ENCODE measurements at places on chromosomes 1 and 21.

- DNase-seq, result no peak
Measured at GRCh38 chr1:224390517-224390916, 33.8 kb downstream of the CNIH4 start.

DNA sequence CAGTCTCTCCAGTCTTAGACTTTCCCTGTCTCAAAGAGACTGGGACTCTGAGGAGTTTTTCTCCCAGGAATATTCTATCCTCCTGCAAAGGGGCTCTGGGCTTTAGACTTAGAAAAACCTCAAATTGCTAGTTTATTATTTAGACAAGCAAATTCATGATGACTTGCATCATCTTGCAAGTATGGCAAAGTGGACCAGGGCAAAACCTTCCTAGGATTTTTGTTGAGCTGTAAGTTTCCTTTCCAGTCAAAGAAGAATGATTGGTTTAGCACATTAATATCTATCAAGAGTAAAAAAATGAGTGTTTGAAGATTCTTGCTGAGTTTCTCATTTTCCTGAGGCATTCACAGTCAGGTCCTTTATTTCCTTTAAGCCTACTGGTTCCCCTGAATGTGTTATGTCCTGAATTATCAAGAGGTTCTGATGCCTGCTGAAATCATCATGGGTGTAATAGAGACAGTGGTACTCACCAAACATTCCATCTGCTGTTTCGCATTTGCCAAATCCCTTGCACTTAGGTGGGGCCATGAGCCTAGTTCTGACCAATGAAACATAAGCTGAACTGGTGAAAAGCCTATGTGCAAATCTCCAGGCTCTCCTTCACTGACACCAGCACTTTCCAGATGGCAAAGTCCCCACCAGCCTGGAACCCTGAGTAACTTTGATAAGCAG is 25.2 kb upstream of the SPAG17 start:
- no peak for DNase-seq

- DNase-seq, result no peak
Measured at GRCh38 chr1:208977012-208977411, 606.5 kb upstream of the CAMK1G start.

GRCh38 chr1:178690496-178690895 is 34.5 kb upstream of the RALGPS2 start:
- DNase-seq, result no peak

- no peak for DNase-seq
Measured at GRCh38 chr21:45699251-45699942, 55.9 kb downstream of the PCBP3 start.

- no peak for DNase-seq
Measured at GRCh38 chr1:24930260-24931145, at the start of gene RUNX3. Gene RUNX3 (minus strand): TSS chr1:24930276. CDS start chr1:24929868, 408 bp downstream.

DNA sequence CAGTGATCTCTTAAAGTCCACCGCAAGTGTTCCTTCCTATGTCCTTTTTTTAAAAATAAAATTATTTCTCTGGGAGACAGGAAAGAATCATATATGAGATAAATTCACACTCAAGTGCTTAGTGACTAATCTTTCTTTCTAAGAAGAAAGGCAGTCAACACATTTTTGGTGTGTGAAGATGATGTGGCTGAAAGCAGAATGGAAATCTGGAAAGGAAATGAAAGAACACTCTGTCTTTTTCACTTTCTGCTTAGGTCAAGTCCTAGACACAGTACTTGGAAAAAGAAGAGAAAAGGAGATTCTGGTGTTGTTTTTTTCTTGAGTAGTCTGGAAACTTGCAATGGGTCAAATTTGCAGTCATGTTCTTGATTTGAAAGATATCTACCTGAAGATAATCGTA is 45.5 kb upstream of the PRRX1 start:
- DNase-seq, result no peak

- no peak for DNase-seq
Measured at GRCh38 chr1:8133190-8133589, 107.1 kb upstream of the ERRFI1 start.

GRCh38 chr1:218887141-218887925 is 286.3 kb upstream of the LYPLAL1 start:
- no peak for DNase-seq

- no peak for DNase-seq
Measured at GRCh38 chr1:117188816-117189437, 21.8 kb downstream of the VTCN1 start.

DNA sequence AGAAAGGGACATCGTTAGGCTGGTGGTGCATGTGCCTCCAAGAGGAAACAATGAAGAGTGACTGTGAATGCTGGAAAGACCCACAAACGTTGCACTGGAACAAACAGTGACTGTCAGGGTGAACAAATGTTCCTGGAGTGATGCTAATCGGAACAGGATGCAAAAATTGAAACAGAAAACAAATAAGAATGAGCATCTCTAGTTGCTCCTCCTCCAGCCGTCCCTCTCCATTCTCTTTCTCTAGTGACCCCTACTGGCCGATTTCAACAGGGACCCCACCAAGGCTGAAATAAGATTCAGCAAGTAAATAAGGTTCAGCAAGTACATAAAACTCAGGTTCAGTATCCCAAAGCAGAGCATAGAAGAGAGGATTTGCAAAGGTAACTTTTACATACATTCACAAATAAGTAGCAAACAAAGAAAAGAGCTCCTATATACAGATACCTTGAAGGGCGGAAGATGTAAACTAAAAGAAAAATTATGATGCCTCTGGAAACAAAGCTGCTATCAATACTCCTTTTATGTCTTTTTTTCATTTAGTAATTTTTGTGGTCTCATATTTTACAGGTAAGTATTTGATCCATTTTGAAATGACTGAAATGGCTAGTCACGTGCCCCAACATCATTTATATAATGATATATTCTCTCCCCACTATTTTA is 836.1 kb upstream of the ADAMTS5 start:
- no peak for DNase-seq

GRCh38 chr1:82161700-82162141 is 361.0 kb downstream of the ADGRL2 start:
- DNase-seq, result peak; percentile 44

- no peak for DNase-seq
Measured at GRCh38 chr21:31184459-31184858, 146.2 kb upstream of the KRTAP19-8 start.

DNA sequence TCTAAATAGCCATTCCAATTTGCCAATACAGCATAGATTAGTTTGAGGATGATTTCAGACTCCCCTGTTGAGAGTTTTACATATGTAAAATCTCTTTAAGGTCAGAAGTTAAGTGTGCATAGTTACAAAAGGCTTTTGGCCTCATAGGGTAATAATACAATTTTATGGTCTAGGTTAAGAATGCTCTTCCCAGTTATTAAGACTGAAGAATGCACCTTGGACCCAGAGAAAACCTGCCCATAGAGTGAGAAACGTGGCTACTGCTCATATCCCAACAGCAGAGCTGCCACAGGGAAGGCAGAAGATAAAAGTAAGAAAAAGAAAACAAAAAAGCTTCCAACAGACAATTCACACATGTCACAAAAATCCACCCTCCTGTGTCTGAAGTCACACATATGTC is 255.9 kb downstream of the LMO4 start:
- no peak for DNase-seq

DNA sequence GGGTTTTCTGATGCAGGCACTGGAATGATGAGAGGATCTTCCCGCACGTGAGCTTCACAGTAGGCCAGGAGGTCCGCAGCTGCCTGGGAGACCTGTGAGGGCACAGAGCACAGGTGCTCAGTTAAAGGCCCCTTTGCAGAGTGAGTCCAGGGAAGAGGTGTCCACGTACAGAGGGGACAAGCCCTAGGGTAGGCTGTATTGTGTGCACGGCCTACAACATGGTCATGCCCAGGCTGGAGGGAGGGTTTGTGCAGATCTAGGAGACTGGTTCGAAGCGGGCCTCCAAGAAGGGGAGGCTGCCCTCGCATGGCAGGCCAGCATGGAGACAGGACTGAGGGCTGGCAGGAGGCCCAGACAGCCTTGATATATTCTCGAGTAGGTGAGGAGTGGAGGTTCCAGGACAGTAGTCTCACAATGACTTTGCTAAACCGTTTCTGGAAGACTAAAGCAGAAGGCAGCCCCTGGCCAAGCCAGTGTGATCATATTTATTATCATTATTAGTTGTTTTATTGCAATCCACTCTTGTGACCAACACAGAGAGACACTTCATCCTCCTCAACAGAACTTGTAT is 48.0 kb upstream of the B3GALNT2 start:
- DNase-seq, result no peak

- DNase-seq, result no peak
Measured at GRCh38 chr1:199644912-199645311, 382.6 kb upstream of the NR5A2 start.

DNA sequence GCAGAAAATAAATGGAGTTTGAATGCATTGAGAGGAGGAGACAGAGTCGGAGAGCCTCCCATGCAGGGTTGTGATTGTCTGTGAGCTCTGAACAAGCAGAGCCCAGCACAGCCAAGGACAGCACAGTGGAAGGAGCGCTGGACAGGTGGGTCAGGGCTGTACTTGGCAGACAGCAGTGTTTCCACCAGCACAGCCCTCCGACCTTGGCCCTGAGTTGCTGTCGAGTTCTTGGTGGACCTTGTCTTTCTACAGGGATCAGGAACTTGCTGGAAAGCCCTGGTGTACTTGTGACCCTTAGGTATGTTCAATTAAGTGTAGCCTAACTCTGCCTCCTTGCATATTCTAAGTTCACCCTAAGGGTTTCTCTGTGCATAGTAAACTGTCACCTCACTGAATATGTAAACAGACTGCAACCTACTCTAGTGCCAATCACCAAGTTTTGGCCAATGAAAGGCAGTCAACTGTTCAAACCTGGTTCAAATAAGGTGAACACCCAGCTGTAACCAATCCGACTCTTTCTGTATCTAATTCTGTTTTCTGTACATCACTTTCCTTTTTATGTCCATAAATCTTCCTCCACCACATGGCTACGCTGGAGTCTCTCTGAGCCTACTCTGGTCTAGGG is 86.6 kb upstream of the SLC25A33 start:
- no peak for DNase-seq

GRCh38 chr1:193443886-193444285 is 257.5 kb upstream of the B3GALT2 start:
- DNase-seq, result no peak

- DNase-seq, result no peak
Measured at GRCh38 chr1:9815150-9815549, 8.6 kb downstream of the CLSTN1 start.

GRCh38 chr1:30727824-30728223 is 4.4 kb upstream of the MATN1 start:
- no peak for DNase-seq

GRCh38 chr1:56527548-56528302 is 51.6 kb downstream of the PLPP3 start:
- no peak for DNase-seq

GRCh38 chr1:230061801-230062200 is 5.2 kb upstream of the GALNT2 start:
- DNase-seq, result no peak

DNA sequence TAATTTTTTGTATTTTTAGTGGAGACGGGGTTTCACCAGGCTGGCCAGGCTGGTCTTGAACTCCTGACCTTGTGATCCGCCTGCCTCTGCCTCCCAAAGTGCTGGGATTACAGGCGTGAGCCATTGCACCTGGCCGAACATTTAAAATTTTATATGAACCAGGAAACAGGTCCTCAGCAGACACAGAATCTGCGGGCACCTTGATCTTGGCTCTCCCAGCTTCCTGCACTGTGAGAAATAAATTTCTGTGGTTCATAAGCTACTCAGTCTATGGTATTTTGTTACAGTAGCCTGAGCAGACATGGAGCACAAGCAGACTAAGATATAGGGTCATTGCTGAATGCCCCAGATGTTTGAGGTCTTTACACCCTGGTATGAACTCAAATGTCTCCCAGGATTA is 23.6 kb upstream of the CTH start:
- DNase-seq, result no peak

GRCh38 chr1:181423301-181423918 is 59.9 kb upstream of the CACNA1E start:
- peak; percentile 39 for DNase-seq

DNA sequence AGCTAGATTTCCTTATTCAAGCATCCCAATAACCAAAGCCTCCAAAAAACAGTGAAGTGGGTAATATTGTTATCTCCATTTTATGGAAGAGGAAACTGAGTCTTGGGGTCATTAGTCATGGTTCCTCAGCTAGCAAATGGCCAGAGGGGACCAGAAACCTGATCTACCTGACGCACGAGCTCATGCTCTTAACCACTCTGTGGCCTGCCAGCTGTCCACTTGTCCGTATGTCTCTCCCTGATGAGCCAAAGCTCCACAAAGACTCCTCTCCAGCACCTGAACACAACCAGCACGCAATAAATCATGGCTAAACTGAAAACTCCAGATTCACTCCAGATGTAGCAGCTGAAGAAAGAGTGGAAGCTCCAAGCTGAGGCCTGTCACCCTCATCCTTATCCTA is 5.8 kb downstream of the CAPN8 start:
- no peak for DNase-seq

GRCh38 chr1:156746406-156746727 is 5.1 kb downstream of the HDGF start:
- no peak for DNase-seq

DNA sequence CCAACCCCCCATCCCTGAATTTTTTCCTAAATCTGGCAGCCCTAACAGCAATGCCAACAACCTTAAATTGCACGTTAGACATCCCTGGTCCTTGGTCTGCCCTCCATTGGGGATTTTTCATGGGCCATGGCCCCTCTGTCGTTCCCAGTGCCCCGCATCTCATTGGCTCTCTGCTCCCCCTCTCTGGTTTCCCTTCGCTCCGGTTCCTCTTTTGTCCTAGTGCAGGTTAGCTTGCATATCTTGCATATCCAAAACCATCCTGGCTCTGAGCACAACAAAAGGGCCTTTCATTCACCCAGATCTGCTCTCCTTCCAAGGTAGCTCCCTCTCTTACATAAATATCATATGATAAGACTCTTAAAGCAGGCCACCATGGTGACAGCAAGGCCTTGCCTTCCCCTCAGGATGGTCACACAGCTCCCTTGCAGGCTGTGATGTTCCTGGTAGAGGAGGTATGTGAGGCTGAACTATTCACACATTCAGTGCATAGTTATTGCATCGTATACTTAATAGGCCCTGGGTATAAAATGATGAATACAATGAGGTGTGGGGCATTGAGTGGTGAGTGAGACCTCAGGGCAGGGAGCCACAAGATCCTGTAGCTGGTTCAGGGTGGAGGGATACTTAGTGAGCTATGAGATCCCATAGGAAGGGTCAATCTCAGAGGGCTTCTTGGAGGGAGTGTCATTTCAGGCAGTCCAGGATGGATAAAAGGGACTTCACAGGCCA is 45.2 kb downstream of the TENT5C start:
- DNase-seq, result no peak

GRCh38 chr1:109537450-109538178 is 2.1 kb upstream of the GPR61 start:
- no peak for DNase-seq

DNA sequence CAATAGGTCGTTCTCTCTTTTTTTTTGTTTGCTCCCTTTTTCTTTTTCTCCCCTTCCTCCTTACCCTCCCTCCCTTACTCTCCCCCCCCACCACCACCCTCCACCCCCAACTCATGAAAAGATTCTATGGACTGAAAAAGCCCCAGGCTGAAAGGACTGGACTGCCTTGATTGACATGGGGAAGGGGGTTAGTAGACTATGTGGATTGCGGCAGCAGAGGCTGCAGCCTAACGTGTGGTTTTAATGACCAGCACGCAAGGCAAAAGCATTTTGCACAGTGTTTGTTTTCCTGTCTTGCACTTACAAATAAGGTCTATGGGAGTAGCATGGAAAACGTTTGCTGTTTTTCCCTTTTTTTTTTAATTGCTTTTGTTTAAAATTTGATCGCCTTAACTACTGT is 5.5 kb downstream of the ZBTB18 start:
- DNase-seq, result no peak

GRCh38 chr21:14864211-14865021 is 200.4 kb downstream of the NRIP1 start:
- DNase-seq, result no peak

All from NCI-H1417 treated with DMSO at 0.1 percent for 48 hours (cell line).